ENCODE measurements at places on chromosomes 3 and 15.

GRCh38 chr3:140595295-140595694, 82.6 kb upstream of the TRIM42 start:
- no peak for DNase-seq

- DNase-seq: peak; percentile 90
These were observed 76.0 kb upstream of the HACD2 start for GRCh38 chr3:123660900-123661299.

GRCh38 chr3:171108066-171108465, 81.5 kb upstream of the SLC2A2 start:
- no peak for DNase-seq

- no peak for DNase-seq
These were observed 187.1 kb upstream of the PROK2 start for GRCh38 chr3:71972031-71972430.

DNA sequence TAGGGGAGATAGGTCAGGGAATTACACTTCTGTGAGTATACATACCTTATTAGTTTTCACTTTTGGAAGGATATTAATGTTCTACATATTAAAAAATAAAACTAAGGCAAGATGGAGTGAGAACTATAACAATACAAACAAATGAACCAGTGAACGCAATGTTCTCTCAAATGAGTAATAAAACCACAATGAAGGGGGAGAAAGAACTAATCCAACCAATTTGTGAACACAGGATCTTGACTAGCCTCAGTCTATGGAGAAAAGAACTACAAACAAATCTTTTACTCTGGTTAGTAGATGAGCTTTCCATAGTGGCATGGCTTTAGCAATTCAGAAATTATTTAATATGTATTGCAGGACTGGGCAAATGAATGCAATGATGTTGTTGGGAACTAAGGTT, 26.9 kb upstream of the ATOSA start:
- DNase-seq: no peak

GRCh38 chr3:39414421-39414907, 7.9 kb downstream of the RPSA start:
- no peak for DNase-seq

DNA sequence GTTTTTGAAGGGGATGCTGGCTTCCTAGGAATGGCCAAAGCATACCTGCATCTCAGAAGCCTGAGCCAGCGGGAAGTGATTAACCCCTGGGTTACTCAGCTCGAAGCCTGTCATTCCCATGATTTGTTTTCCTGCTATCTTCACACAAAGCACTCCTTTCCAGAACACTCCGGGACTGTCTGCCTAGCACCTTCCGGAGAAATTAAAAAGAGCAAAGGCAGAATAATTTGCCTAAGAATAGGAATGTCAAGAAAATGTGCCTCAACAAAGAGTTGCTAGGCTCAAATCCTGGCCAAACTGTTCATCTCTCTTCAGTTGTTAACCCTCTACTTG, 34.1 kb downstream of the TPM1 start:
- no peak for DNase-seq

- DNase-seq: no peak
These were observed 24.8 kb upstream of the SLC25A38 start for GRCh38 chr3:39358333-39358732.

DNA sequence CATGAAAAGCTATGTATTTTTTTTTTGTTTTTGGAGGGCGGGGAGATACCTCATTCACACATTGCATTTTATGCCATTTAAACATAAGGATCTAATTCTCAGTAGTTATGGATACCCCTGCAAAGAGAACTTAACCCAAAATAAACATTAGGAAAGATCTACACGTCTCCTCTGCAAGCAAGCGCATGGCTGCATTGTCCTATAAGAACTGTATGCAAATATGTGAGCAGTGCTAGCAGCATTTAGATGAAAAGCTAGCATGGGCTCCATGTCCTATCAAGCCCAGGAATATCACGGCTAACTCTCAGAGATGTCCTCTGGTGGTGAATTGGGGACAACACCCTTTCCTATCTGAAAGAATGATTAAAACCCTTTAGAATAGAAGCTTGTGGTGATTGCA, 292.8 kb downstream of the MEX3B start:
- no peak for DNase-seq

- peak; percentile 39 for DNase-seq
These were observed 109.3 kb upstream of the MME start for GRCh38 chr3:154970797-154971196.
